ENCODE measurements at places on chromosomes 16 and 17. TPM values are rescaled to one million over a fixed set of nuclear protein-coding genes. Genes with fewer than 3 reads are reported as not detected.

DNA sequence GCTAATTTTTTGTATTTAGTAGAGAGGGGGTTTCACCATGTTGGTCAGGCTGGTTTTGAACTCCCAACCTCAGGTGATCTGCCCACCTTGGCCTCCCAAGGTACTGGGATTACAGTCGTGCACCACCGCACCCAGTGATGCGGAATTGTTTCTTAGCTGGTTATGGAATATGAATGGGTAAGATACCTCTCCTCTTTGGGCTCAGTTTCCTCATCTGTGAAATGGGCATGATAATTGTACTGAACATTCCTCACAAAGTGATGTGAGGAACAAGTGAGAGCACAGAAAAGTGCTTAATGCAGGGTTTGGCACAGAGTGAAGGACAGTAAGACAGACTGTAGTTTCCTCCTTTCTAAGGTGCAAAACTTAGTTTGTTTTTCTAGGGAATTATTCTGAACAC is 31.0 kb upstream of the NFAT5 start:
- DNase-seq, result no peak

DNA sequence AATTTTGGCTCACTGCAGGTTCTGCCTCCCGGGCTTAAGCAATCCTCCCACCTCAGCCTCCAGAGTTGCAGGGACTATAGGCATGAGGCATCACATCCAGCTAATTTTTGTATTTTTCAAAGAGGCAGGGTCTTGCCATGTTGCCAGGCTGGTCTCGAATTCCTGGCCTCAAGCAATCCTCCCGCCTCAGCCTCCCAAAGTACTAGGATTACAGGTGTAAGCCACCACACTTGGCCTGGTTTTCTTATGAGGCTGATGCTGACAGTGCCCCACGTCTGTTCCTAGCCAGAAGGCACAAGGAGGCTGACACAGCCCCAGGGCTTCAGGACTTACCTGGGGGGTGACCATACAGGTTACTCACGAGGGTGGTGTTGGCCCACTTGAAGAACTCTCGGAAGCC is 33.9 kb upstream of the GCSH start:
- DNase-seq, result no peak

TMC6 gene
- total RNA-seq, result not detected

MYH8 gene
- total RNA-seq, result not detected

DNA sequence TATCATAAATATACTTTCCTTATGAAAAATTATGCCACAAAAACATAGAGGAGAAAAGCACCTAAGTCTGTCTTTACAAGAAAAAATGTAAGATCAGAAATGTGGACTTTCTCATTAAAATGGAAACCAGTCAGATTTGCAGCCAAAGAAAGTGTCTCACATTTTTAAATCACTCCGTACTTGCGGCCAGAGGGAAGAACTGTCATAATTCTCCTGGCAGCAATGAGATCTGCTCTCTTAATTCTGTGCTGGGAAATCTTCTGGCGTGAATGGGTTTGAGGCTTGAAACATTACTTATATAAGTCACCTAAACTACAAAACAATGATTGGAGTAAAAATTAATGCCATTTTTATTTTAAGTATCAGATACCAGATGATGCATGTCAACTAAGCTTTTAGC is 10.7 kb downstream of the C16orf95 start:
- no peak for DNase-seq

TNFSF13 gene
- total RNA-seq, result not detected

GRCh38 chr16:48811478-48811877 is 201.5 kb upstream of the N4BP1 start:
- no peak for DNase-seq

DNA sequence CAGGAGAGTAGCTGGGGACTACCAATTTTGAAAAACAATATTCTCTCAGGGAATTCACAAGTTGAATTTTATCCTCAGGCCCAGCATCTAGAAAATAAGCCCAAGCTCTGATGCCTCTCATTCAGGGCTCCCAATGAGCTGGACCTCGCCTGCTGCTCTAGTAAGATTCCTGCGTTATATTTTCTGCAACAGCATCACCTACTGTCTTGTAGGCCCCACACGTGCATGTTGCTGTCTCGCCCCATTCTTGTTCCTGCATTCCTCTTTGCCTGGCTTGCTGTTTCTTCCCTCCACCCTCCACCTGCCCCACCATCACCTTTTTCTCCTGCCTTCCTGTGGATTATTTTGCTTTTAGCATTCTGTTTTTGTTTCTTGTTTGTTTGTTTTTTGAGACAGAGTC is 8.3 kb upstream of the ST6GALNAC2 start:
- DNase-seq, result no peak

DNA sequence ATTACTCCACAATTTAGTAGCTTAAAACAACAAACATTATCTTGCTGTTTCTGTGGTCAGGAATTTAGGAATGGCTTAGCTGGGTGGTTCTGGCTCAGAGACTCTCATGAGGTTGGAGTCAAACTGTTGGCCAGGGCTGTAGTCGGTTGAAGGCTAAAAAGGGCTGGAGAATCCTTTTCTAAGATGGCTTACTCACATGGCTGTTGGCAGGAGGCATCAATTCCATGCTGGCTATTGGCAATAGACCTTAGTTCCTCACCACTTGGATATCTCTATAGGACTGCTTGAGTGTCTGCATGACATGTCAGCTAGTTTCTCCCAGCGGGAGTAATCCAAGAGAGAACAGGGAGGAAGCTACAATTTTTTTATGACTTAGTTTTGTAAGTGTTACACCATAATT is 6.6 kb upstream of the EFCAB13 start:
- peak; percentile 81 for DNase-seq

DNA sequence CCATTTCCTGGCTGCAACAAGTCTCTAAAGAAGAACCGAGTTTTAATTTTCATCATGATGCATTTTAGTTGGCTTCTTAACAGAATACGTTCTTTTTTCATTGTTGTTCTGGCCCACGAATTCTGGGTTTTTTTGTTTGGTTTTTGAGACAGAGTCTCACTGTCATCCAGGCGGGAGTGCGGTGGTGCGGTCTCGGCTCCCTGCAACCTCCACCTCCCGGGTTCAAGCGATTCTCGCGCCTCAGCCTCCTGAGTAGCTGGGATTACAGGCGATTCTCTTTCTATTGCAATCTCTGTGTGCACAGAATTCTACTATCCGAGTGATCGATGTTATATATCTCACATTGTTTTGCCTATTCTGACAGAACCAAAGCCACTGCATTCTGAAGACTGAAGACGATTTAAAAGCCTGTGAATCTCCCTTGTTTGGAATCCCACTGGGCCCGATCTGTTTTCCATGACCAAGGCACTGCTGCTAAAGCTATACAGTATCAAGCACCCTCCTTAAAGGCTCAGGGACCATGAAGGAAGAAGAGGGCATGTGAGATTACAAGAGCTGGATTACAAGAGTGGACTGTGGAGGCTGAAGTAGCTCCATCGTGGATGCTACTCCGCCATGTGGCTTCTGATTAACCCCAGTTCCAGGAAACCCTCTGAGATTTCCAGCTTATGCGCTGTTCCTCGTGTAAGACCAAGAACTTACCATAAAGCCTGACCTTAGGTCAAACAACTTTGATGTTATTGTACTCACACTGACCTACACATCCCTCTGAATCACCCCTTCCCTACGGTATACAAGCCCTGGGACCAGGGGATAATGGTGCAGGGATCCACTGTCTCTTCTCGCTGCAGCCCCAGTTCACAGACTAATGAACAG is 44.3 kb downstream of the ADCY9 start:
- DNase-seq, result no peak

DNA sequence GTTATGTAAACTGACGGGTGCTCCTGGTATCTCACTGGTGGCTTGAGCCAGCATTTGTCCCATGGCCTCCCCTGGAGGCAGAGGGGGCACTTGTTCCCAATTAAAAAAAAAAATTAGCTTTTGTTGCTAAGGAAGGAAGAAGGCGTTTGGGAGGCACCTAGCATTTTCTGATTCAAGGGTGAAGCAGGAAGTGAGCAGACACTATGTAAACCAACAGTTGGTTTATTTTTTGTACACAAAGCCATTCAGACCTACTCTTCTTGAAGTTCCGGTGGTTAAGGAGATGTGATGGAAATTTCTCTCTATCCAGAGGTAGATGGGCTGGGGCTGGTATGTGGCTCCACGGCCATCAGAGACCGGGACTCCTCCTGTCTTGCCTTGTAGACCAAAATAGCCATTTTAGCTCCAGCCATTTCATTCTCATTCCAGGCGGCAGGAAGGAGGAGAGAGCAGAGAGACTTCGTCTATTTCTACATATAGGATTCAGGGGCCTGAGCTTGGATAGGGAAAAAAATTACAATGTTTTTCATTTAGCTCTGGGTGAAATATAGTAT is 103.0 kb downstream of the SNX29 start:
- no peak for DNase-seq

GRCh38 chr17:63440770-63441335 is 5.3 kb downstream of the CYB561 start:
- DNase-seq, result no peak

LGALS9B gene
- not detected for total RNA-seq

CD300LF gene
- not detected for total RNA-seq

DNA sequence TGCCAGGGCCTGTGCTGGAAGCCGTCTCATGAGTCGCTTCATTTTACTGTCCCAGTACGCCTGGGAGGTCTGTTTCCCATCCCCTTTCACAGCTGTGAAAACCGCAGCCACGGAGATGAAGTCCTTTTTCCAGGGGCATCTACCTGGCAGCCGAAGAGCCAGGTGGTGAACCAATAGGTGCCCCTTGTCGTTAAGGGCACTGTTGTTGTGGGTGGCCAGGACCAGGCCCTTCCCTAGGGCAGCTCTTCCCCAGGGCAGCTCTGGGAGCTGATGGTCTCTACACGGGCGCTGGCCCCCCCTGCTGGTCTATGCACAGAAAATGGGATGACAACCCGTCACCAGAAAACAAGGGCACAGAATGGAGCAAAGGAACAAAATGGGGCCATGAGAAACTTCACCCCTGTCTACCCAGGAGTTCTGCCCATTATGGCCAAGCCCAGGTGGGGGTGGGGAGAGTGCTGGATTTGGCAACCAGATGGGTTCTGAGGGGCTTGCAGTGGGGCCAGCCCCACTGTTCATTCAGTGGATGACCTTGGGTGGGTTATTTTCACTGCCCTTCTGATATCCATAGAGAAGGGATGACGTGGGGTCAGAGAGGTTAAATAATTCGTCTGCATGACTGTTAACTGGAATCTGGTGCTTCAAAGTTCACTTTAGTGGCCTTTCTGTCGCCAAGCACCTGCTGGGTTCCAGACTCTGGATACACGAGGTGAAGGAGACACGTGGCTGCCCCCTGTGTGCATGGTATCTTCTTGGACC is 11.5 kb downstream of the RMI2 start:
- DNase-seq, result peak; percentile 77

DNA sequence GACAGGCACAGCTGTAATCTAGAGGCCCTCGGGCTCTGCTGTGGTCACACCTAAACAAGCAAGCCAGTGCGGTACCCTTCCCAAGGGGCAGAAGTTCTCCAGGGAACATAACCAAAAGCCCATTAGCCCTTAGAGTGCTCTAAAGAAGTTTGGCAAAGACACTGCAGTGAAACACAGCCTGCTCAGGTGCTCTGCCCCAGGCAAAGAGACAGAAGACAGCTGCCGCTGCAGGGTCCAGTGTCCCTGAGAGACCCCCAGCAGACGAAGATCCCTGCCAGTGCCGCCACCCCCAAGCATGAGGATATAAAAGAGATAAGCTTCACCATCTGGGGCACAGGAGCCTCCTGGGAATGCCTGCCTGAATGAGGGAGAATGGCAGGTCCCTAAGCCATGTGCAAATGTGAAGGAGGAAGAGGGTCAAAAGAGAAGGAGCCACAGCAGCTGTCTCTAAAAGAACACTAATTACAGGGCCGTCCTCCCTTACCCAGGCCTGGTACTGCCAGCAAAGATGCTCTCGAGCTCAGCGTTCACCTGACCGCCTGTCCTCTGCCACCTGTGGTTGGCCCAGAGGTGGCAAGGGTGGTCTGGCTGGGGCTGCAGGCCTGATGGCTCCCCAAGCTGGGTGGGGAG is 29.7 kb downstream of the CUEDC1 start:
- no peak for DNase-seq

TPSD1 gene
- total RNA-seq, result not detected

DNA sequence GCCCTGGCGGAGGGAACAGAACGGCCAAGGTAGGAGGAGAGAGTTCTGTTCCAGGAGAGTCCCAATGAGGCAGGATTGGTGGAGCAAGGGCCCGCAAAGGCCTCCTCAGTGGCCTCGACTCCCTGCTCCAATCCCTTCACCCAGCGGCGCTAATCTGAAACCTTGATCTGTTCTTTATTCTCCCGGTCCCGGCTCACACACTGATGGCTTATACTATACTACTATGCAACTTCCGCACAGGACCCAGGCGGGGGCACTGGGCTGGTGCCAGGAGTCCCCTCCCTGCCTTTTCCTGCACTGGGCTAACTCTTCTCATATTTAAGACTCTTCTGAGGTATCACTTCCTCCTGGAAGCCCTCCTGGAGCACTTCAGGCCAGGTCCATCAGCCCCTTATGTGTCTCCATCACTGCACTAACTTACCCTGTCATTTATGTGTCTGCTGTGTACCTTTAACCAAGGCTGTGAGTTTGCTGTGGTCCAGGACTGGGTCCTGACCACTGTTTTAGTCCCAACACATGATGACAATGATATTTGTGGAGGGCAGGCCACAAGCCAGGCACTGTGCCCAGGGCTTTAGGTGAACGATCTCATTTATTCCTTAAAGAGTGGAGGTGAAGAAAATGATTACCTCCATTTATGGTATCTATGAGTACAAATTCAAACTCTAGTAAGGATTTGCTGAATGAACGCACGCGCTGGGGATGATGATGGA is 6.8 kb downstream of the CCDC102A start:
- no peak for DNase-seq

- no peak for DNase-seq
These were observed 301.2 kb downstream of the SEC14L1 start for GRCh38 chr17:77441940-77442339.

- peak; percentile 53 for DNase-seq
These were observed 142.6 kb downstream of the STX8 start for GRCh38 chr17:9432934-9433421.

RAB37 gene
- total RNA-seq, result not detected

GRCh38 chr17:4558347-4558971 is 1.9 kb downstream of the GGT6 start:
- no peak for DNase-seq

GRCh38 chr16:66948134-66948836 is 12.8 kb upstream of the CES3 start:
- peak; percentile 51 for DNase-seq

CRYBA1 gene
- not detected for total RNA-seq

TSNAXIP1 gene
- 0.65 TPM for total RNA-seq

GRCh38 chr16:88923450-88923849 is 53.6 kb downstream of the CBFA2T3 start:
- DNase-seq, result no peak

SCGB1C2 gene
- not detected for total RNA-seq

- DNase-seq, result no peak
These were observed 146.7 kb upstream of the IRX5 start for GRCh38 chr16:54783980-54784379.

GRCh38 chr17:34885076-34885475 is 76.2 kb downstream of the CCT6B start:
- DNase-seq, result no peak

- DNase-seq, result no peak
These were observed 1.1 kb downstream of the ZNF423 start for GRCh38 chr16:49854796-49855203.

ACSM5 gene
- not detected for total RNA-seq

DNA sequence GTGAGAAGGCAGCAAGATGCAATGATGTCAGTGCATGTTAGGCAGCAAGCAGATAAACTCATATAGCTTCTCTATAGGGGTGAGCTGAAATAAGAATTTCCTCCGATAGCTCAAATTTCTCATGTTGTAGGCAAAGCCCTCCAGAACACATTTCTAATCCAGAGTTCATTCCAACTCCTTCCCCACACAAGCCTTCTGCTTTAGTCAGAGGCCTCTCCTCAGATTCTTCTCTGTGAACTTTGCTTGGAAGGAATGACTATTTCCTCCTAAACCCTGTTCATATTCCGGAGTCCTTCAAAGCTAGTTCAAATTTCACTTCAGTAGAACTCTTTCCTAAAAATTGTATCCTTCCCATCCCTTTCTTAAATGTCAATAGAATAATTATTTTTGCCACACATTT is 144.8 kb downstream of the KCNJ2 start:
- DNase-seq, result peak; percentile 80
